ENCODE measurements at places on chromosomes 3 and 15. TPM values are rescaled to one million over a fixed set of nuclear protein-coding genes. Genes with fewer than 3 reads are reported as not detected.

- DNase-seq = no peak
Measured at GRCh38 chr3:108180194-108180593, 42.0 kb downstream of the IFT57 start.

GRCh38 chr3:193452338-193452737 lies 73.8 kb upstream of the ATP13A5 start:
- no peak for DNase-seq

DNA sequence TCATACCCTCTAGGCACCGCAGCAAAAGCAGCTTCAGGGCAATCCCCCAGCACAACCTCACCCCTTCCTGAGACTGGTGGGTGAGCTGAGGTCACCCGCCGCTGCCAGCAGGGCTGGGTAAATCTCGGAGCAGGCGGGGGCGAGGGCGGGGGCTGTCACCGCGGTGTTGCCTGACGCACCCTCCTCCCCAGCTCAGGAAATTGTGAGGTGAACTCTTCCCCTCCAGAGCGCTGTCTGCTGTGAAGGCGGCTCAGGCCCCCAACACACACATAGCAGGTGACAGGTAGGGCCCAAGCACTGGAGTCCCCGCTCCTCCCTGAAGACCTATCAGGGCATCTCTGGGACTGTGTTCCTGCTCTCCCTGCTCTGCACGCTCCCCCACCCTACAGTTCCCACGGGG lies 30.2 kb upstream of the FURIN start:
- no peak for DNase-seq

DNA sequence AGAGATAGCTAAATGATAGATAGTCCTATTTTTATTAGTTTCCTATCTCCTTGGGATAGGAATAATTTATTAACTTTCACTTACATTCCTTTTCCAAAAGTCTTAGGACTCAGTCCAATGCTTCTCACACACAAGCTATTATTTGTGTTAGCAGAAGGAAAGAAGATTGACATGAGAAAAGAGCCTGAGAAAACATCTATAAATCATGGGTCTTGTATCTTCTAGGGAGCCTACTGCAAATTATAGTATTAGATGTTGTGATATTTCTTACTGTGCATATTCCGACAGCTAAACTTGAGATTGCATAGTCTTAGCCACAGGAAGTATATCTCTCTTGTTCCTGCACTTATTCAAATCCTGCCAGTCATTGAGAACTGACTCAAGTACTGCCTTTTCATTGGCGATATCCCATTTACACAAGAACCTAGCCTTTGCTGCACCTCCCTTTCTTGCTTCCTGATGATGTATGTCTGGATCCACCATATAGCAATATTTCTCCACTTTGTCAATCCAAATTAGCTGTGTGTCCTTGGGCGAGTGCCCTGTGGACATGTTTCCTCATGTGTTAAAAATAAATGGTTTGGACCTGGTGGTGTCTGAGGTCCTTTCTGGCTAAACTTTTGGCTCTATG lies 245.1 kb upstream of the LMCD1 start:
- no peak for DNase-seq

Gene CDHR4
- not detected for total RNA-seq

DNA sequence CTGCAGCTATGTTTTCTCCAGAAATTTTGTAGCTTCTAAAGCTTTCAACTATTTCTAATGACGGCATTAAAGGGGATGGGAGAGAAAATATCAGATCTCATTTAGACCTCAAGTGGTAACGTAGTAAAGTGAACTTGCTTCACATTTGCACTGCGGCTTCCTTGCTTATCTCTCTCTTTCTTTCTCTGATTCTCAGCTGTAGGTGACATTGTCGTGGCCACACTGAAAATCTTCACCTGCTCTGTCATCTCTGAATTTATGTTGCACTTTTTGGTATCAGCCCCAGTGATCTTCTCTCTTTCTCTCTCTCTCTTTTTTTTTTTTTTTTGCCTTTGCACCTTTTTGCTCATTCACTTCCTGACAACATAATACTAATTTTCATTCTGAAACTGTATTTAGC lies 254.1 kb upstream of the SATB1 start:
- no peak for DNase-seq

GRCh38 chr3:62241279-62241678 lies 132.1 kb downstream of the FEZF2 start:
- DNase-seq = no peak

DNA sequence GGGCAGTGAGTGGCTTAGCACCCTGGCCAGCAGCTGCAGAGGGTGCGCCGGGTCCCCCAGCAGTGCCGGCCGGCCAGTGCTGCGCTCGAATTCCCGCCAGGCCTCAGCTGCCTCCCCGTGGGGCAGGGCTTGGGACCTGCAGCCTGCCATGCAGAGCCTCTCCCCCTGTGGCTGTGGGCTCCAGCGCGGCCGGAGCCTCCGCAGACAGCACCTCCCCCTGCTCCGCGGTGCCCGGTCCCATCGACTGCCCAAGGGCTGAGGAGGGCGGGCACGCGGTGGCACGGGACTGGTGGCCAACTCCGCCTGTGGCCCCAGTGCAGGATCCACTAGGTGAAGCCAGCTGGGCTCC lies 386.3 kb downstream of the CNTN4 start:
- DNase-seq = no peak

DNA sequence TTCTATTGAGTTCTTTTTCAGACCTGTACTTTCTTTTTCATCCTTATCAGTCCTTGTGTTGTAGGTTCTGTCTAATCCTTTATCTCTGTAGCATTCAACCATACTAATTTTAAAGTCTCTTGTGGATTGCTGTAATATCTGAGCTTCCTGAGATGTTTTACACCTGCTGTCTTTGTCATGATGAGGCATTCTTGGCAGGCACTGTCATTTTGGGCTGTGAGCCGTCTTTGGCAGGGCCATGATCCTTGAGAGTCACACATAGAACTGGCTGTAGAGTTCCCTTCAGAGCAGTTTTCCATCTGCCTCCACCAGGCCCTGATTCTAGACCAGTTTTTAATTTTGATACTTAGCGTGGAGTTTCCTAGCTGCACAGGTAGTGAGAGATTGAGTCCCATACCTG lies 6.7 kb downstream of the EFCC1 start:
- DNase-seq = no peak

Gene RTP1
- total RNA-seq = not detected

DNA sequence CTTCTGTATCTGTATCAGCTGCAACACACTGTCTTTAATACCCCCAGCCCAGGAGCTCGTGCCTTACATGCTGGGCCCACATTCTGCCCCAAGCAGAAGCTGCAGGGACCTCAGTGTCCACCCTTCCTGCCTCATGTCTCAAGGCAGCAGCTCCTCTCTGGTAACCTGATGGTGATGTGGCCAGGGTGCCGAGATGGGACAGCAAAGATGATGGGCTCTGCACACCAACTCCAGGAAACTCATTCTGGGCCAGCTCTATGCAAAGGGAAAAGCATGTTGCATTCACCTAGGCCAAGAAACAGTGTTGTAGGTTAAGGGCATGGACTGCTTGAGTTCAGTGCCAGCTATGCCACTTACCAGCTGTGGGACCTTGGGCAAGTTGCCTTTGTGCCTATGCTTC lies 79.5 kb upstream of the PRR23C start:
- no peak for DNase-seq

Gene TRAT1
- 0.27 TPM for total RNA-seq

Gene CLDN1
- 241 TPM for total RNA-seq

Gene PFKFB4
- 1.7 TPM for total RNA-seq

GRCh38 chr3:53103397-53104296 lies 26.6 kb downstream of the RFT1 start:
- DNase-seq = no peak

Gene SOX2
- total RNA-seq = not detected

DNA sequence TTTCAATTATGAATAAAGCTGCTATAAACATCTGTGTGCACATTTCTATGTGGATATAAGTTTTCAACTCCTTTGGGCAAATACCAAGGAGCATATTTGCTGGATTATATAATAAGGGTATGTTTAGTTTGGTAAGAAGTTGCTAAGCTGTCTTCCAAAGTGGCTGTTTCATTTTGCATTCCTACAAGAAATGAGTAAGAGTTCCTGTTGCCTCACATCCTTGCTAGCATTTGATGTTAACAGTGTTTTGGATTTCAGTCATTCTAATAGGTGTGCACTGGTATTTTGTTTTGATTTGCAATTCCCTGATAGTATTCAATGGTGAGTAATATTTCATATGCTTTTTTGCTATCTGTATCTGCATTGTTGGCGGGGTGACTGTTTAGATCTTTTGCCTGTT lies 120.7 kb upstream of the MDFIC2 start:
- DNase-seq = no peak

Gene PP2D1
- not detected for total RNA-seq

Gene IL5RA
- not detected for total RNA-seq

GRCh38 chr15:44195151-44195740 lies at the start of gene FRMD5:
FRMD5 (minus strand) TSS chr15:44195271.
- DNase-seq = peak; percentile 64

DNA sequence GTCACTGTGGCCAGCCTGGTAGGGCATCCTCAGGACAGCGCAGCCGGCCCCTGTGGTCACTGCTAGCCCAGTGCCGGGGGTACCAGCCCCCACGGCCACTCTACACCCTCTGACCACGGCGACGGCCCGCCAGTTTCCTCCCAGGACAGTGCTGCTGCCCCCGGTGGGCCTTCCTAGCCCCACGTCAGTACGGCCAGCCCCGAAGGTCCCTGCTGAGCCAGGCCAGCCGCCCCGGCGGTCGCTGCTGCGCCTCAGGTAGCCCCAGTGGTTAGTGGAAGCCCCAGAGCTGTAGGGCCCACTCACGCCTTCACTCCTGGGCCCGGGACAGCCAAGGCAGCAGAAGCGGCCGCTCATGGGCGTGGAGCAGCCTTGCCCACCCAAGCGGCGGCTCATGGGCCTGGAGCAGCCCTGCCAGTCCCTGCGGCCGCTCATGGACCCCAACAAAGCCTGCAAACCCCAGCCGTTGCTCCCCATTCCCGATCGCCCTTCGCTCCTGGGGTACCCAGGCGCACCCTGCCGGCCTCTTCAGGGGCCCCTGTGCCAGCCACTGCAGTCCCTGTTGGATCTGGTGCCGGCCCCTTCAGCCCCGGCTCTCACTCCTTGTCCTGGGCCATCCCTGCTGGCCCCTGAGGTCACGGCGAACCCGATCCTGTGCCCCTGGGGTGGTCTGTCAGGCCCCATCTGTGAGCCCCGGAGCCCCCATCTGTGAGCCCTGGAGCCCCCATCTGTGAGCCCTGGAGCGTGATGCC lies 9.5 kb upstream of the ROPN1B start:
- DNase-seq = no peak

DNA sequence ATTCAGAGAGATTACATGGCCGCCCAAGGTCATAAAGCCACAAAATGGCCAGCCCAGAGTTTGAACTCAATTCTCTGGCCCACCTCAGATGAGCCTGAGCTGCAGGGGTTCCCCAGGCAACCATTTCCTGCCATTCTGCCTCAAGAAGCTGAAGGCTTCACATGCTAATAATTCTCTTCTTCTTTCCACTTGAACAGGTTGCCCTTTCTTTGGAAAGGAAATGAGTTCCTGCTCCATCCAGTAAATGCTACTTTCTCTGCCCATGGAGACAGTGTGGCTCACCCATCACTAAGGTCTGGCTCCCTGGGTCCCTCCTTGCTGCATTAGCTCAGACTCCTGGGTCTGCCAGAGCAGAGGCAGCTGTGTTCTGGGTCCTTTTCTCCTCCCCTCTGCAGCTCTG lies 48.2 kb downstream of the TRIM42 start:
- DNase-seq = no peak

DNA sequence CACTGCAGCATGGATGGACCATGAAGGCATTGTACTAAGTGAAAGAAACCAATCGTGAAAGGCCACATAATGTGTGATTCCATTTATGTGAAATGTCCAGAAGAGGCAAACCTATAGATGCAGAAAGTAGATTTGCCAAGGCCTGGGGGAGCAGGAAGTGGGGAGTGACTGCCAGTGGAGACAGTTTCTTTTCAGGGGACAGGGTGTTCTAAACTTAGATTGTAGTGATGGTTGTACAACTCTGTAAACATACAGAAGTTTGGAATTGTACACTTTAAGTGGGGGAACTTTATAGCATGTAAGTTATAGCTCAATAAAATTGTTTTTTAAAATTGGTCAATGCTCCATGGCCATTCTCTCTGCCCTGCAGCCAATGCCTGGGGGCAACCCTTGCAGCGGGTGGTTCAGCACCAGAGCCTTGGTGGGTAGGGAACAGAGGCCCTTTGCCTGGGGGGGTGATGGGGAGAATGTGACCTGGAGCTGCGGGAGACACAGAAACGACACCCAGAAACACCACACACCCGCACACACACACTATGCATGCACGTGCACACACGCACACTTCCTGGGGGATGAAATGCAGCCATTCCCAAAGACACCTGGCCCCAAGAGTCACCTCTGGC lies 43.1 kb downstream of the DNAJB8 start:
- DNase-seq = no peak

Gene WDR5B
- total RNA-seq = 1.6 TPM

DNA sequence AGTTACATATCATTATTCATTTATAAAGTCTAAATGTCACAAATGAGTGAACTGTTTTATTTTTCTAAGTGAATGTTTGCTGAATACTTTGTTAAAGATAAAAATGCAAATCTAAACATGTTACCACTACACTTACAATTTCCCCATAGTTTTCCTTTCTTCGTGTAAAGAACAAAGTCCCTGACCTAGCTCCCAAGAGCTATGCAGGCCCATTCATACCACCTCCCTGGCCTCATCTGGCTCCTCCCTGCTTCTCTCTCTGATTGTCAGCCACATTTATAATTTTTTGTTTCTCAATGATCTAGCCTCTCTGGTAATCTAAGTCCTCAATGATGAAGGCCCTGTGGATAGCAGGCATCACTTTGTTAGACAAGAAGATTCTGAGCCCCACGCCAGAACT lies 31.0 kb upstream of the OR5K4 start:
- no peak for DNase-seq

Gene GPR149
- total RNA-seq = not detected

GRCh38 chr3:146777941-146778340 lies 172.8 kb upstream of the PLSCR5 start:
- DNase-seq = no peak

Gene IL17RE
- 1.5 TPM for total RNA-seq

Gene SATB1
- total RNA-seq = 9.3 TPM

GRCh38 chr15:98614681-98615080 lies 33.7 kb upstream of the IGF1R start:
- no peak for DNase-seq

DNA sequence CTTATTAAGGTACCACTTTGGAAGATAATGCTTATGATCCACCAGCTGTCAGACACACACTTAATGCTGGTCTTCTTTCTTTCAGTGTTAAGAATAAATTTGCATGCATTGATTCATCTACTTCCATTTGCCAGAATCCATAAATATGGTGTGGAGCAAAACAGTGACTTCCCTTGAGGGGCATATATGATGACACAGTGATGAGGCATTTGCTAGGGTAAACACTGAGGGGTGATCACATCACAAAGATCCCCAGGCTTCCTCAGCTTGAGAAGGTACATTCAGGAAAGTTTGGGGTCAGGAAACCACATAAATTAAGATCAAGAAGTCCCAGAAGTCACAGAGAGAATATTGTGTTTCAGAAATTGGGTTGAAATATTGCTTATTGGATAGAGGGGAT lies 9.9 kb upstream of the ZBED2 start:
- no peak for DNase-seq

Gene FOXP1
- 26.7 TPM for total RNA-seq
